GM04503 (cell line): ENCODE measurements at places on chromosomes 3 and 15.

GRCh38 chr3:28326458-28326926 lies 22.0 kb upstream of the ZCWPW2 start:
- DNase-seq: no peak

DNA sequence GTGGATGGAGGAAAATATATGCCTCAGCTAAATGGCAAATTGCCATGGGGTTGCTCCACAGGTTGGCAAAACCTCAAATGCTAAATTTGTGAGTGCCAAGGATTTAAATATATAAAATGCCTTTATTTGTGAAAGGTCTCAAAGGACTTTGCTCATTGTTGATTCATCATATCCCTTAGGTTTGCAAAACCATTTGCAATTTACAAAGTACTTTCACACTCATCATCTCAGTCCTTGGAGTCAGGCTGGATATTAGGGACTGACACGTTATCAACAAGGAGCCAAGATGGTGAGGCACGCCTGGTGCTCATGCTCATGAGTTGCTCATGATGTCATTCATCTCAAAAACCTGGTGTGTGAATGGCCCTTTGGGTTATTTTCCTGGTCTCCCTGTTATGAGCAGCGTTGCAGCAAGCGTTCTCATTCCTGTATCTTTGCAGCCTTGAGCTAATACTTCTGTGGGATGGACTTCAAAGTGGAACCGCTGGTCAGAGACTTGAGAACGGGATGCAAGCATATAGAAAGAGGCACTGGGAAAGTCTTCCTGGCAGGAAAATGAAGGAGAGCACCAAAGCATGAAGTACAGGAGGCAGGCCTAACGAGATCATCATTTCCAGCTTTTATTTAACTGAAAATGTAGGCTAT lies 66.0 kb downstream of the MYO1E start:
- DNase-seq: peak; percentile 79

- no peak for DNase-seq
Measured at GRCh38 chr15:55695432-55695831, 47.5 kb downstream of the PRTG start.

DNA sequence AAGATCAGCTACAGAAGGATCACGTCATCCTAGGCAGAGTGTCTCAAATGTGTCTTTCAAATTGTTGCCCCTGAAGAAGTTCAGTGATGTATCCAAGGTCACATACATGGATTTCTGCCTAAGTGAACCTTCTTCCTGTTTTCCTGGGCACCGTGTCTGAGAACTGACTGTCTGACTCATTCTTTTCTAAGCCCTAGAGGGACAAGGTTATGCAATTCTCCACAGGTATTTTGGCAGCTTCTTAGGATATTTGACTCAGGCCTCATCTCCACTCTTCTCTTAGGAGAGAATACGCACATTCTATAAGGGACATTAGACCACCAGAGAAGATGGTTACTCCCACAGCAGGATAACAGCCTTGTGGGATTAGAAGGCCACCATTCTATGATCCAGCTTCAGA lies 391.9 kb upstream of the THBS1 start:
- DNase-seq: peak; percentile 92

- no peak for DNase-seq
Measured at GRCh38 chr3:66093981-66094380, 55.3 kb upstream of the MAGI1 start.
